Umbilical cord (tissue), 2 donors: ENCODE measurements at places on chromosomes 7 and 10.

- peak; percentile 22 for DNase-seq
These were observed 23.0 kb upstream of the TRIL start for GRCh38 chr7:28981161-28981465.

DNA sequence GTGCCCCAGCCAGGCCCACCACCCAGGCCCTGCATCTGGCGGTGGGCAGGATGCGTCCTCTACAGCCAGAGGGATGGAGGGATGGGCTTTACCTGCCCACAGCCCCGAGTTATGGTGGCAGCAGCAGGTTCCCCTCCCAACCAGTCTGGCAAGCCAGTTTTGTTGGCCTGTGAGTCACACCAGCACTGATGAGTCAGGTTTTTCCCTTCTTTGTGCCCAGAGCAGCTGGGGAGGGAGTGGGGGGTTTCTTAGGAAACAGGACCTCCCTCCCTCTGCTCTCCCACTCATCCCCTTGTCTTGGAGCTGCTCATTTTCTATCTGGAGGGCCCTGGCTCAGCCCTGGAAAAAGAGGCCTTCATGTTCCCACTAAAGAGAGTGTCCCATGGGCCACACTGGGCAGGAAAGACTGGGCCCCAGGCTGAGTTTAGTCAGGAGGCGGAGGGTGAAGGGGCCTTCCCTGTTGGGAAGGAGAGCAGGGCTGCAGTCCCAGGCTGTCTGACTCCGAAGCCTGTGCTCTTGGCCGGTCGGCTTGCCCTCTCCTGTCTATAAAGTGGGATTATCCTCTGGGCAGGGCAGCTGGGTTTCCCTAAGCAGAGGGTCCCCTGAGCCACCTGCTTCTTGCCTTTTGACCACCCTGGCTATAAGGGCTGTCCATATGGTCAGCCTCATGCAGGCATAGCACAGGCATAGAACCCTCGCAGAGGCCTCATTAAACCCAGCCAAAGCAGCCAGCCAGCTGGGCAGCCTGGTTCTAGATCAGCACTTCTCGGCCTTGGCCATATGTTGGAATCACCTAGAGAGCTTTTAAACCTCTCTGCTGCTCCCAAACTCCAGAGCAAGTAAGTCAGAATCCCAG lies 30.2 kb upstream of the ANKRD2 start:
- peak; percentile 91 for DNase-seq

GRCh38 chr10:101040851-101041250 lies 9.8 kb downstream of the SFXN3 start:
- no peak for DNase-seq

DNA sequence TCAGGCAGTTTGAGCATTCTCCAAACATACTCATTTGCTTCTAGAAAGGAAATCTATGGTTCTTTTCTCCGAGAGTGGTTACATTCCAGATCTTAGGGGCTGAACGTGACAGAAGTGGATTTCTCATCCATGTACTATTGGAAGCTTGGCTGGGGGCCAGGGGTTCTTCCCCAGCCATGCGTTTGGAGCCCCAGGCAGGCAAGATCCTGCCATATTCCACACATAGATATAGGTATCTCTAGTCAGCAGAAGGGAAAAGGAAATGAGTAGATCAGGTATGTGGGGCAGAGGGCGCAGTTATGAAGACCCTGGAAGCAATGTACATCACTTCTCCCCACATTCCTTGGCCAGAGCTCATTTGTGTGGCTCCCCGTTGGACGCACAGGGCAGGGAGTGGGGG lies 299.8 kb downstream of the CCDC3 start:
- DNase-seq, result no peak

DNA sequence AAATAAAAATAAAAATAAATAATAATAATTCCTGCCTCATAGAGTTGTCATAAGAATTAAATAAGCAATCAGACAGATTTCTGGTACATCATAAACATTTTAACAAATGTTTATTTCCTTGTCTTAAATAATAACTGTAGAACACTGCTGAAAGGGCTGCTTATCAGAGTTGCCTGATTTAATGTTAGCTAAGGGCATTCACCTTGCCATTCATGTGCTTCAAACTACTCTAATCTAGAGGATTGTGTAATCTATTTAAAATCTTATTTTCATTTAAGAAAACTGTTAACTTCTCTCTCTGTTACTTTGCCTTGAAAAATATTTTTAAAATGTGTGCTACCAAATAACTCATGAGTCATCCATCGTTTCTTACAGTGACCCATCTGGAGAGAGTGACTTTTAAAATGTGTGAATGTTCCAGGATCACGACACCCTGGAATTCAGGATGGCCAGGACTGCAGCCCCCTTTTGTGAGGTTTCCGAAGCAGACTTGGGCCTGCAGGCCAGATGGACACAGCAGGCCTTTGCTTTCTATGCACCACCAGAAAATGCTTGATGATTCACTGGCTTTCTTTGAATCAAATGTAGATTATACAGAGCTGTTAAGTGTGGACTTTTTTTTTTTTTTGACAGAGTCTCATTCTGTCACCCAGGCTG lies 109.1 kb upstream of the TNS3 start:
- peak; percentile 47 for DNase-seq

- DNase-seq, result peak; percentile 2
These were observed 205.5 kb upstream of the CDC14C start for GRCh38 chr7:48718731-48719378.

- DNase-seq, result peak; percentile 18
These were observed 6.1 kb downstream of the ZNF277 start for GRCh38 chr7:112212571-112212970.

DNA sequence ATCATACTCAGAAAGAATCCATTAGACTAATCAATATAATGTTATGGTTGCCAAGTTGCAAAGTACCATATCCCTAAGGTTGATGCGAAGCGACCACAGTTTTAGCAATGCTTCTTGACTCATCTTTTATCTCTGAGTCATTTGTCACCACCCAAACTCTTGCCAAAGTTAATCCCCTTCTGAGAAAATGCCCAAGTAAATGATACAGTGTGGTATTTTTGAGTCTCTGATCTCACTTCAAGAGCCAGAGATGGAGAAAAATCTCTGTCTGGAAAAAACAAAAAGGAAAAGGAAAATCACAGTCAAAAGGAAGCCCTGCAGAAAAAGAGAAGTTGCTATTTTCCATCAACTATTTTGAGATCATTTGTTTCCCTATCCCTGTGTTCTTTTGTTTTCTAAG lies 26.7 kb upstream of the OTUD1 start:
- DNase-seq, result peak; percentile 70

DNA sequence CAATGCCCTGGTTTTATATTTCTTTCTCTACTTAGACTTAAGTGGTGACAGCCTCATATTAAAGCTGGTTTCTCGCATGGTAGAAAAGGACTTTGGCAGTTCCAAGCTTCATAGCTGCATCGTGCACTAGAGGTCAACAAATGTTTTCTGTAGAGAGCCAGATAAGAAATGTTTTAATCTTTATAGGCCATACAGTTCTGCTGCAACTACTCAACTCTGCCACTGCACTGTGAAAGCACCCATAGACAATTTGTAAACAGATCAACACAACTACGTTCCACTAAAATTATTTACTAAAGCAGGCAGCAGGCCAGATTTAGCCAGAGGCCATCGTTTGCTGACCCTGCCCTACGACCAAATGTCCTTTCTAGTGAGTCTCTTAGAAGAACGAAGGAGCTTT lies 36.7 kb downstream of the CSGALNACT2 start:
- DNase-seq, result no peak

- peak; percentile 65 for DNase-seq
These were observed 80.7 kb upstream of the WDR11 start for GRCh38 chr10:120770496-120770895.

DNA sequence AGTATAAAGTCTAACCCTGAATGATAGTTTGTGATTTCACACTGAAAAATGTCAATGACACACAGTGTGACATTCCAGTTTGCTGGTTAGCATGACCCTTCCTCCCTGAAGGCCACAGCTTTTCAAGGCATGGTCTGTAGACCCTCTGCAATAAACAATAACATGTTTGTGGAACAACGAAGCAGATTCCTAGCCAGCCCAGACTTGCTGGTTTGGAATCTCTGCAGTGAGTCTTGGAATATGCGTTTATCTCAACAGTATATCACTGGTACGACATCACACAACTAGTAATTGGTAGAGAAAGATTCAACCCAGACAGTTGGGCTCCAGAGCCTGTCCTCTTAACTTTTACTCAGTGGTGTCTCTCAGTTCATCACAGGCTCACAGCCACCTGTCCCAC lies 23.7 kb upstream of the DUSP5 start:
- DNase-seq, result peak; percentile 30

DNA sequence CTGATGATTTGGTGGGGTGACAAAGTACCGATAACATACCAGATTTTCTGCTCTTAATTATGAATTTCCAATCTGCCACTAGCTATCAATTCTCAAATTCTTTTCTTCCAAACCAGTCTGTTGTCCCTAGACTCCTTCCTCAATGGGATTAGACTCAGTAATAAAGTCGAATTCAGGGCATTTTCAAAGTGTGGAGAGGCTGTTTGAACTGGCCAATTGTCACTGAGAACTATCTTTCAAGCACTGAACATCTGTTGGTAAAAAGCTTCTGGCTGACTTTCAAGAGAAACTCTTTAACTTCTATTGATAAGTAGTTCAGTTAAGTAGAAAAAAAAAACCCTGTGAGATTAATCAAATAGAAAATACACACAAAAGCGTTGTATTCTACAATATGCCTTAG lies 108.9 kb downstream of the SAMD9 start:
- no peak for DNase-seq

GRCh38 chr7:153638821-153639435 lies 413.3 kb upstream of the DPP6 start:
- DNase-seq, result no peak

GRCh38 chr10:28627102-28627501 lies 50.2 kb upstream of the BAMBI start:
- DNase-seq, result no peak

DNA sequence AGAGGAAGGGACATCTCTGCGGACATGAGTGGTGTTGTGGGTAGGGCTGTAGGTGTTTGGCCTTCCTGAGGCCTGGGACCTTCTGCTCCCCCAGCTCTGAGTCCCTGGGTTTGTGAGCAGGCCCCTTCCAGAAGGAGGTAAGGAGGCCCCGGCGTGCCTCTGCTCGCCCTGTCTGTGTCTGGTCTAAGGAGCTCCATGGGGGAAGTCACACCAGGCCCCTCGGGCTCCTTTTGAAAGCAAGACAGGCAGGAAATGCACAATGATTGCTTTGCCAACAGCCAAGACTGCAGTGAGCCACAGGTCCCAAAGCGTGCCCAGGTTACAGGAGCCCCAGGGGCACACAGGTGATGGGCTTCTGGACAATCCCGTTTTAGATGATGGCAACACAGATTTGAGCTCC lies 89.5 kb downstream of the FAM53B start:
- no peak for DNase-seq

GRCh38 chr10:94125856-94126255 lies 132.1 kb downstream of the PLCE1 start:
- DNase-seq, result peak; percentile 42

GRCh38 chr7:14236834-14237233 lies 247.4 kb upstream of the ETV1 start:
- DNase-seq, result peak; percentile 29

- no peak for DNase-seq
These were observed 39.6 kb upstream of the IKZF1 start for GRCh38 chr7:50264908-50265307.

DNA sequence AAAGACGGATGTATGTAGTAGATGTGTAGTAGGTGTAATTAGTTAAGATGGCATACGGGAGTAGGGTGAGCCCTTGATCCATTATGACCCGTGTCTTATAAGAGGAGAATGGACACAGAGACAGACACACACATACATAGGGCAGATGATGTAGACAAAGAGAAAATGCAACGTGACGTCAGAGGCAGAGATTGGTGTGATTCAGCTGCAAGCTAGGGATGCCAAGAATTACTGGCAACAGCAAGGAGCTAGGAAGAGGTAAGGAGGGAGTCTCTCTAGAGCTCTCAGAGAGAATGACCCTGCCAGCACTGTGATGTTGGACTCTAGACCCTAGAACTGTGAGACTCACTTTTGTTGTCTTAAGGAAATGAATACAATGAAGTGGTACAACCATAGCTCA lies 247.0 kb upstream of the HABP2 start:
- no peak for DNase-seq

- no peak for DNase-seq
These were observed 124.3 kb upstream of the CACNA2D1 start for GRCh38 chr7:82567841-82568240.

GRCh38 chr10:32338262-32338661 lies 8.7 kb downstream of the EPC1 start:
- no peak for DNase-seq

- DNase-seq, result no peak
These were observed 103.8 kb downstream of the DNAJC1 start for GRCh38 chr10:21899736-21900135.

GRCh38 chr10:49395741-49396665 lies at the start of gene DRGX:
Gene DRGX (minus strand): TSS chr10:49396089. CDS start chr10:49395440, 649 bp downstream.
- no peak for DNase-seq

GRCh38 chr7:84450772-84451171 lies 256.2 kb upstream of the SEMA3A start:
- DNase-seq, result no peak

DNA sequence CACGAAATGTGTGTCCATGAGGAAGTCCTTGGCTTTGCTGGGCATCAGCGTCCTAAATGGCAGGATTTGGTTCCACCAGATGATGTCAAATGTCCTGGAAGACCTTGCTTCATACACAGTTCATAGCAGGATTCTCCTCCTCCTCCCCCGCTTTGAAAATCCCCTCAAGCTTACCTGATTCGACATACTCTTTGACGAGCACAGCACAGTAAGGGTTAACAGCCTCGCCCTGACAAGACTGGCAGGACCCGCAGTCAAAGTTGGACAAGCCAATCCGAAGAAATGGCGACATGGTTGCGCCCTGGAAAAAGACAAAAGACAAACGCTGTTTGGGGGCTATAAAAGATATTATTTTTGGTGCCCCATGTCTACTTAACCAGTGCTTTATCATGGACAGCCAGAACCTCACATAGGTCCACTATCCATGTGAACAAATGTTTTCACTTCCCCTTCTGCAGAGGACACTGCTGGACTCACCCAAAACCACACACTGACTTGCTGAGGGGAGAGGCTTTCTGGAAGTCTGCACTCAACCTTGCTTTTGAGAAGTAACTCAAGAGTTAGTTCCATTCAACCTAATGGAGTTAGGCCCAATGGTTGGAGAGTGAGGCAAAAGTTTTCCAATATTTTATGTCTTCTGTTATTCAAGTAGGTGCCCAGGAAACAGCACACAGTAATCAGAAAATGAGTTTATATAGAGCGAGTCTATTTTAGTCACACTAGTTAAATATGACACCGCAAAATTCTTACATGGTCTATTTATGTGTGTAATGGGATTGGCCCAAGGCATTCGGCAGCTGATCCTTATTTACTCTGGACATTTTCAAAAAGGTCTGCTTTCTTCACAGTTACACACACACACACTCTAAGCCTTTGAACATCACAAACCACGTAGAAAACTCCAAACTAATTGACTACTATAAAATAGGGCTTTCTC lies 65.0 kb downstream of the PRKCQ start:
- DNase-seq, result peak; percentile 8

DNA sequence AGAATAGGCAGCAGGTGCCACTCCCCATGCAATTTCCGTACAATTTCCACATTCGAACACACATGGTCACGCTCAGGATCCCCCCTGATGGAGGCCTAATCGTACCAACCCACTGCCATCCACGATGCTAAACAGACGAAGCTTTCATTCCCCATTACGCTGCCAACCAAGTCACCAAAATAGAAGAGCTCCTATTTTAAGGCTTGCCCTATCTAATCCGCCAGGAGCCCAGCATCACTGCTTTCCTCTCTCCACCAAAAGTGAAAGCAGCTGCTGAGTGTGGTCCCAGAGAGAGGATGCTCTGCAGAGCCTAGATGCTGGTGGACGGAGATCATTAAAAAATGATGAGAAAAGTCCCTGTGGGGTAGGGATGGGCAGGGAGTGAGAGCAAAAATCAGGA lies 43.3 kb downstream of the HSPA12A start:
- DNase-seq, result no peak

GRCh38 chr7:66631471-66631870 lies 2.8 kb downstream of the KCTD7 start:
- DNase-seq, result no peak

- no peak for DNase-seq
These were observed 49.9 kb upstream of the EXOC4 start for GRCh38 chr7:133202942-133203341.
